Esophagus muscularis mucosa (tissue), 4 donors: ENCODE measurements at places on chromosomes 3 and 15. TPM values are rescaled to one million over a fixed set of nuclear protein-coding genes. Genes with fewer than 3 reads are reported as not detected.

DNA sequence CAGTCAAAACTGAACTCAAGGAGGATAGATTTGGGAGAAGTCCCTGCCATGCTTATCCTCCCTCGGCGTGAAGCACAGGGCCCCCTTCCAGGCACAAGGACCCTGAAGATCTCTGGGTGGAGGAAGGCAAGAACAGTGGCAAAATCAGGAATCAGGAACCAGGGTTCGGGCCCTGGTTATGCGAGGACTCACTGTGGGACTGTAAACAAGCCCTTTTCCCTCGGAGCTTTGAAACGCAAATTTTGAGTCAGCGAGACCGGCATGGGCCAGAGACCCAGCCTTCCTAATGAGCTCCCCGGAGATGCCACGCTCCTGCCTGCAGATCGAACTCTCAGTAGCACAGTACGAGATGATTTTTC is 70.1 kb downstream of the SLC12A8 start:
- peak overlapping the region; percentile 58 for H3K4me3 ChIP-seq
- no peaks in the 10 kb centered on the region for H3K27me3 ChIP-seq
- H3K36me3 ChIP-seq = no peaks in the 10 kb centered on the region
- DNase-seq = no peak
- H3K27ac ChIP-seq = peak overlapping the region; percentile 65
- H3K4me1 ChIP-seq = peaks cover 50% of the 10 kb centered on the region

- H3K4me1 ChIP-seq = peaks cover 100% of the 10 kb centered on the region
- no peaks in the 10 kb centered on the region for H3K27me3 ChIP-seq
- peak overlapping the region; percentile 73 for H3K27ac ChIP-seq
- no peak for DNase-seq
- H3K4me3 ChIP-seq = no peak overlapping the region
Observed at GRCh38 chr3:66405701-66406091, 95.1 kb downstream of the LRIG1 start.

DNA sequence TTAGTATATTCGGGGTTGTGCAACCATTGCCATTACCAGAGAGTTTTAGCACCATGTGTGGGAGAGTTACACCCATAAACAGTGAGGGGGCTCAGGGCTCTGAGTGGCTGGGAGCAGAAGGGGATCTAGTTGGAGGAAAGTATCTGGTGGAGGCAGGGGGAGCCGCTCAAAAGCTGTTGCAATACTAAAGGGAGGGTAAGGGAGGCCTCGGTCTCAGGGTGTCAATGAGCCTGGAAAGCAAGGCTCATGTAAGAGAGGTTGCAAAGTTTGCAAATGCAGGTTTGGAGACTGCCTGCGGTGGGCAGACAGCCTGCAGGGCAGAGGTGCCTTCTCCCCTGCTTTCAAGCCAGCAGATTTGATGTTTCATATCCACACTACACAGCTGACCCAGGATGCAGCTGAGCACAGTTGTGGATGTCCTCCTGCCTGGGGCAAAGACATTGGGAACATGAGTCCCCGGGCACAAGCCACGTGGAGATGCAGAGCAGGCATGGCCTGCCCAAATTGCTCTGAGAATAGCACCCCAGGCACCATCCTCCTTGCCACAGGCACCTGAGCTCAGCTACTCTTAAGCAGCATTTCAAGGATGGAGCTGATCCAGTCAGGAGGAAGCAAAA is 181.4 kb downstream of the TLE3 start:
- no peaks in the 10 kb centered on the region for H3K4me1 ChIP-seq
- no peaks in the 10 kb centered on the region for H3K36me3 ChIP-seq
- no peaks in the 10 kb centered on the region for H3K27me3 ChIP-seq
- no peak for DNase-seq

GRCh38 chr3:81740731-81741130 is 20.7 kb downstream of the GBE1 start:
- H3K4me3 ChIP-seq = no peak overlapping the region
- H3K27me3 ChIP-seq = no peaks in the 10 kb centered on the region
- H3K4me1 ChIP-seq = peaks cover 46% of the 10 kb centered on the region
- no peak overlapping the region for H3K27ac ChIP-seq

GRCh38 chr3:37145611-37146010 is 28.8 kb downstream of the LRRFIP2 start:
- no peaks in the 10 kb centered on the region for H3K27me3 ChIP-seq
- H3K36me3 ChIP-seq = no peaks in the 10 kb centered on the region
- no peak for DNase-seq
- peaks cover 51% of the 10 kb centered on the region for H3K4me1 ChIP-seq
- H3K4me3 ChIP-seq = no peak overlapping the region

DNA sequence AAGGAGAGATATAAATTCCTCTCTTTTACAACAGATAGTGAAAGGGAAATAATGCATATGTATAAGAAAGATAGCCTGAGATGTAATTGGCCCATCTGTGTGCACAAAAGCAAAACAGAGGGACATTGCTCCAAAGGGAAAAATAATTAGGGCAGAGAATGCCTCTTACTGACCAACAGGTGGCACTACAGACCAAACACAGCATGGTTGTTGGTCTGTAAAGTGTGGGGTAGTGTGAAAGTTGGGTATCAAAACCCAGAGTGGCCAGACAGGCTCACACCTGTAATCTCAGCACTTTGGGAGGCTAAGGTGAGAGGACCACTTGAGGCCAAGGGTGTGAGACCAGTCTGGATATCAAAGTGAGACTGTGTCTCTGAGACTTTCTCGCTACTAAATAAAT is 4.5 kb upstream of the TLNRD1 start:
- H3K4me3 ChIP-seq = no peak overlapping the region
- no peak for DNase-seq
- H3K27me3 ChIP-seq = no peaks in the 10 kb centered on the region
- H3K36me3 ChIP-seq = no peaks in the 10 kb centered on the region

DNA sequence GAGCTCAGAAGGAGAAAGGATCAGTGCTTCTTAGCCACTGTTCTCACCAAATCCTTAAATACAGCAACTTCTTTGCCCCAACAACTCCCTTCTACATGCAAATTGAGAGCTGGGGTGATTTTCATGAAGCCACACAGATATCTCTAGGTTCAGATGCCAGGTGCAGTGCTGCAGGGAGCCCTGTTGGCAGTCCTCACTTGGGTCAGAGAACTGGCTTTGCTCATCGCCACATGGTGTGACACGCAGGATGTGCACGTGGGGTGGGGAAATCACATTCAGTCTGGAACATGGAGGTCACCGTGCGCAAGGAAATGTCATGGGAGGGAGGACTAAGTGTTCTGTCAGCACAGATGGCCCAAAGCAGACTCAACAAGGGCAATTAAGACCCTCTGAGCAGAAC is 103.8 kb downstream of the WDR76 start:
- no peaks in the 10 kb centered on the region for H3K27me3 ChIP-seq
- no peak for DNase-seq
- no peak overlapping the region for H3K4me3 ChIP-seq
- H3K36me3 ChIP-seq = no peaks in the 10 kb centered on the region
- H3K4me1 ChIP-seq = peaks cover 4% of the 10 kb centered on the region

DNA sequence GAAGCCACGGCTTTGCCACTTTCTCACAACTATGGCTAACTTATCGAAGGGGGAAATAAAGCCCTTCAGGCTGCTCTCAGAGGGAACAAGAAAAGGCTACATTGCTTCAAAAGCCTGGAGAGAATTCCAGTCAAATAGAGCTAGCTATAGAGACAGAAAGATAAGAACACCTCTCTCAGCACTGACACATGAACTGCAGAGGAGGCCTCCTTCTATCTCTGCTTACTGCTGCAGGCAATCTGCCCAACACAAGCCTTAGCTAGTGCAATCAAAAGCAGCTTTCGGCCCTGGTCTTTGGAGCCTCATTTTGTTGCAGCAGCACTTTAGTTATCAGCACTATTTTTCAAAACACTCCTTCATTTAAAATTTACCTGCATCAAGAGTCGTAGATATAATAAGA is 118.4 kb upstream of the ROBO1 start:
- no peaks in the 10 kb centered on the region for H3K4me1 ChIP-seq
- H3K36me3 ChIP-seq = no peaks in the 10 kb centered on the region
- H3K4me3 ChIP-seq = no peak overlapping the region
- H3K27me3 ChIP-seq = no peaks in the 10 kb centered on the region
- DNase-seq = no peak

DNA sequence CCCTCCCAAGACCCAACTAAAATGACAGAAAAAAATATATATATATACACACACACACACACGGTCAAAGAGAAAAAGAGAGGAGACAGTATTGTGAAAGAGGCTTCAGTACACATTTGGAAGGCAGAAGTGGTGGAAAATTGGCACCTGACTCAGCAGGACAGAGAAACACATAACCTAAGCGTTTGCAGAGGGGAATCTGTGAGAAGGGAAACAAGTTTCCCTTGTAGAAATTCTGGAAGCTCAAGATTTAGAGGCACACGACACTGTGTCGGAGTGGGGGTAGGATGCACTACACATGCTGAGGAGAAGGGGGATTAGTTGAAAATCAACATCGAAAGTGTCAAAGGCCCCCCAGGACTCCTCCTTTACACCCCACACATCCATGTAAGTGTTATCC is 53.1 kb downstream of the PAK2 start:
- H3K27ac ChIP-seq = no peak overlapping the region
- H3K27me3 ChIP-seq = no peaks in the 10 kb centered on the region
- peaks cover 19% of the 10 kb centered on the region for H3K36me3 ChIP-seq

- peak overlapping the region; percentile 97 for H3K27ac ChIP-seq
- peaks cover 100% of the 10 kb centered on the region for H3K4me1 ChIP-seq
- no peak overlapping the region for H3K4me3 ChIP-seq
- H3K36me3 ChIP-seq = no peaks in the 10 kb centered on the region
Observed at GRCh38 chr3:66485291-66485968, 15.4 kb downstream of the LRIG1 start.

SLCO3A1 gene
- total RNA-seq = 12.2 TPM

DNA sequence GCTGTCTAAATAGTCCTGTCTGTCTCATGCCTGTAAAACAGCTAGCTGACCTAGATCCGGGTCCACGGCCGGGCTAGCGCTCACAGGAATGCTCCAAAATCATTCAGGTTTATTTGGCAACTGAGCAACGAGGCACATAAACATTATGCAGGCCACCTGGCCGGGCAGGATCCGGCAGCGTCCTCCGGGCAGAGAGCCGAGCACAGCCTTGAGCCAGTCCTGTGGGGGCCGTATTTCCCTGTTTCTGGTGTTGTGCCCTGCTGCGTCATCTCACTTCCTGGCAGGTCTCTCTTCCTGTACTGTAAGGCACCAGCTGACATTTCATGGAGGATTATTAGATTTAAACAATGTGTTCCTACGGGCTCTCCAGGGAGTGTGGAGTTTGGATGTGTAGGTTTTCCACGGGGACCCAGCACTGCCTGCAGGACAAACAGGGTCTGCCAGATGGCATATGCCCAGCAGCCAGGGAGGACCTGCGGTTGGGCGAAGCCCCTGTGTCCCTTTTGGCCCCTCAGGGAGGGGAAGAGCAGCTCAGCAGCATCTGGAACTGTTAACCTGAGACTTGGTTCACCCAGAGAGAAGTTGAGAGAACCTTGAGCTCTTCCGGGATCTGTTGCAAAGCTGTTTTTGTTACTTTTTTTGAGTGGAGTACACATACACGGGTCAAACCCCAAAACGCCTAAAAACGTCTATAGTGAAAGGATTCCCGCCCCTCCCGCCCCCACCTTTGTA is 16.6 kb upstream of the LRRK1 start:
- H3K4me3 ChIP-seq = peak overlapping the region; percentile 40
- peak overlapping the region; percentile 76 for H3K27ac ChIP-seq
- peaks cover 15% of the 10 kb centered on the region for H3K4me1 ChIP-seq
- no peaks in the 10 kb centered on the region for H3K27me3 ChIP-seq
- DNase-seq = peak; percentile 94
